ENCODE measurements at places on chromosomes 7 and 10. TPM values are rescaled to one million over a fixed set of nuclear protein-coding genes. Genes with fewer than 3 reads are reported as not detected.

DNA sequence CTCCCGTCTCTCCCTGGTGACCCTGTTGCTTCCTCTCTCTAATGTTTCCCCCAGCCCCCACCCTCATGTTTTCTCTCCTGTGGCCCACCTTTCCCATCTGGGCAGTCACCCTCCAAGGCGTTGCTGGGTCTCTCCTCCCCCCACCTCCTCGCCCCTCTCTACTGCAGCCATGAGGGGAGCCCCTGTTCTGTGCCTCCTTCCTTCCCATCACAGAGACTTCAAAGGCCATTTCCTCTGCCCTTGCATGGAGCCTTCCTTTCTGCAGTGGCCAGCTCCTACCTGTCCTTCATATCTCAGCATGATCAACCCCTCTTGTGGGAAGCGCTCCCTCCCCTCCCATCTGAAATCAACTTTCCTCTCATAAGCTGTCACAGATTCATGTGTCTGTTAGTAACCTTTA lies 194.0 kb upstream of the PRSS58 start:
- no peak for DNase-seq

OPN4 gene
- 0.76 TPM for total RNA-seq

OPALIN gene
- total RNA-seq = 67.8 TPM

TMEM236 gene
- 0.10 TPM for total RNA-seq

All from dorsolateral prefrontal cortex (tissue), 122 donors.